ENCODE measurements at places on chromosomes 5 and 9.

GRCh38 chr5:168447808-168448207 lies 38.5 kb upstream of the RARS1 start:
- no peak for DNase-seq

GRCh38 chr5:142100307-142100706 lies 8.3 kb upstream of the NDFIP1 start:
- no peak for DNase-seq

- no peak for DNase-seq
Observed at GRCh38 chr5:126234563-126235195, 188.5 kb upstream of the GRAMD2B start.

DNA sequence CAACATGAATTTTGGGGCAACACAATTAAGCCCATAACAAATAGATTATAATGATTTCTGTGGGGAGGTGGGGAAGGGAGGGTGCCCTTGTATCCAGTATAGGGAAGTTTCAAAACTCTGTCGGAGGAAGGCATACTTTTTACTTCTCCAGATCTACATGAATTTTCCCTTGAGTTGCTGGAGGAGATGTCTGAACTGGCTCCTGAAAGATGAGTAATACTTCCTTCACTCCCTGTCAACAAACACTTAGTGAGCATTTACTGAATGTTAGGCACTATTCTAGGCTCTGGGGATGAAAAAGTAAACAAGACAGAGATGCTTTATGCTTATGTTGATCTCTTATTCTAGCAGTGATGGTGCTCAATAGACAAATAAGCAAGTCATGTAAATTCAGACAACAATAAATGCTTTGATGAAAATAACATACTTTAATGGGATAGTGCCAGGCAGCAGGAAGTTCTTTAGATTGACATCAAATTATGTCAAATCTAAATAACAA lies 197.9 kb upstream of the ANKH start:
- DNase-seq = no peak

DNA sequence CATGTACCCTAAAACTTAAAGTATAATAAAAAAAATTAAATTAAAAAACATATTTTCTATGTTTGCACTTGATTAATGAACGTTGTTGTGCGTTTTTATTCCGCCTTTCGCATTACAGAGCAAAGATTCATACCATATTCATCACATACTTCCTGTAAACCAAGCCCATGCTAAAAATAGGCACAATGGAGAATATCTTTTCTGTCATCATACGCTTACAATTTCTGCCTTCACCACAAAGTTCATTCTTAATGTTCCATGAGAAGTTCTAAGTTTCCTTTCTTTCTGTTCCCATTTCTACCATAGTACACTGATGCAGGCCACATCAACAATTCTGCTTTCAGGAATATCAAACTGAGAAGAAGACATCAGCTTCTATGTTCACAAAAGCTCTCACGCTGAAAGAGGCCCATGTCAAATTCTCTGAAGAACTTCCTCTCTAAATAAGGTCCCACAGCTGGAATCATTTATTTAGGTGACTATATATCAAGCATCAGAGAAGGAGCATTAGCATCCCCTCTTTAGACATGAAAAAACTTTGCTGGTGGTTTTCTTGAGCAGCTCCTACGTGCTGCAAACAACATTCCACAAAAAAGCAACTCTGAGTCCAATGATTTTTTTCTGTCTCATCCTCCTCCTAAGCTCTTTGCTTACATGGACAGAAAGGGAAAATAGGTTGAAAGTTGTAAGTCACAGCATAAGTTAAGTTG lies 456.4 kb downstream of the CDH10 start:
- DNase-seq = no peak

- DNase-seq = no peak
Observed at GRCh38 chr5:134370311-134370870, 978 bp upstream of the UBE2B start.

- no peak for DNase-seq
Observed at GRCh38 chr5:78566747-78567425, 81.7 kb downstream of the LHFPL2 start.

DNA sequence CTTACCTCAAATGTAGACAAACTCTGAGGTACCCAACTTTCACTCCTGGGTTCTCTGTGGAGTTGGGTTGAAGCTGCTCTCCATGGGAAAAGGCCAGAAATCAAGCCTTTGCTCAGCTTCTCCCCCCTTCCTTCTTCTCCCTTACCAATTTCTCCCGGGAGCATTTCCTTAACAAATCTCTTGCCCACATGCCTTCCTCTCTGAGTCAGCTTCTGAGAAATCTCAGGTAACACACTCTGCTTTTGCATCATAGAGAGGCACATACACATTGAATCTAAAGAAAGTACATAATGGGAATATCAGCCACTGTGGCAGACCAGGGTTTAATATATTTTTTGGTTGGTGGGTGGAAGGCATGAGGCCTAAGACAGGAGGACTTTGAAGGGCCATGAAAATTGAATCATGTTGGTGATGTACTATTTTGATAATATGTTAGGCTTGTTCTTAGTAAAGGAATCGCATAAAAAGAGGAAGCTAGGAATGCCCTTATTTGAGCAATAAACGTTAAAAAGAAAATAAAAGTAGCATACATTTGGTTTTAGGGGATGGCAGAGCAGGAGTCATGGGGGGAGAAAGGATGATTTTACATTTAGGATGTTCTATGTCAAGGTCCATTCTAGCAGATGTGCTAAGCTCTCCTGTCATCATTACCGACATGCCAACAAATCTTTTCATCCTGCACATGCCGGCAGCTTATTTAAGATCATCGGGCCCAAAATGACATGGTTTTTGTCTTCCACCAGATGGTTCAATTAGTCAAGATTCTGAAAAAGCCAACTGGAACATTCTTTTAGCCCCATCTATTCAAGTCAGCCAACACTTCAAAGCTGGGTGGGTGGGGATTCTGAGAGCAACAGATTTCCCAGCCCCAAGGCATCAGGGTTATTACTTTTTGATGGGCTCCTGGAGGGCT lies 199.5 kb upstream of the CLINT1 start:
- DNase-seq = no peak
